Tibial nerve (tissue), 4 donors: ENCODE measurements at places on chromosomes 12 and 14.

DNA sequence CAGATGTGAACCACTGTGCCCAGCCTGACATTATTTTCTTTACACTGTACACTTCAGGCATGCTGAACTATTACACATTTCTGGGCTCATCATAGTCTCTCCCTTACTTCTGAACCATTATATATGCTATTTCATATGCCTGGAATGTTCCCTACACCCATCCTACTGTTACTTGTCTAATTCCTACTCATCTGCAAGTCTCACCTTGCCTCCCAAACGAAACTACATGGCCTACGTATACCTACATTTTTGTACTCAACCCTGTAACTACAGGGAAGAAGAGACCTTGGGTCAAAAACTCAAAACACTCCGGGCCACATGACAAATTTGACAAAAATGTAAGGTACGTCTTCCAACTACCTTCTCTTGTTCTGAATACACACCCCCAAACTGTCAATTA lies 9.5 kb upstream of the EEA1 start:
- no peak for DNase-seq

GRCh38 chr14:102525219-102525928 lies 15.8 kb upstream of the ANKRD9 start:
- DNase-seq: no peak

DNA sequence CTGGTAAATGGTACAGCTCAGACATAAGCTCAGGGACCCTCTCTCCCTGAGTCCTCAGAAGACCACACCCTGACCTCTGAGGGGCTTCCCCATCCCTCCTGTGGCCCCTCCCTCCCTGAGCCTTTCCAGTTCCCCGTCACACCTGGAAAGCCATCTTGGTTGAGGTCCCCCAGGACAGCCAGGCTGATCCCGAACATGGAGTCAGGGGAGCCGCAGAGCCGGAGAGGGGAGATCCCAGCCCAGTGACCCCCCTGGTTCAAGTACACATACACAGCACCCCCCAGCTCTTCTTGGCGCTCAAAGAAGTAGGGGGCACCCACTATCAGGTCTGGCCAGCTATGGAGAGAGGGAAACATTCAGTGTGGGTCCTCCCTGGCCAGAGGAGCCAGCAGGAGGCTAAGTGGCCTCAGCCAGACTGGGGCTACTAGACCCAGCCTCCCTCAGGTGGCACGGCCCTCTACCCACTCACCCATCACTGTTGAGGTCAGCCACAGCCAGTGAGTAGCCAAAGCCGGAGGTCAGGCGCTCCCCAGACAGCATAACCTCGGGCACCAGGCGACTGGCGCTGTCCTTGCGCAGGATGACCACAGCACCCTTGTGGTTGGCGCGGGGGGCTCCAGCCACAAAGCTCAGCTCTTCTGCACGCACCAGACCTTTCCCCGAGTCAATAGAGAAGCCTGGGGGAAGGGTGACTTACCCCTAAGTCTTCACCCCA lies 9.3 kb downstream of the ITGA7 start:
- DNase-seq: no peak

- DNase-seq: no peak
These were observed 277.0 kb upstream of the GARIN6 start for GRCh38 chr12:99370421-99371138.

DNA sequence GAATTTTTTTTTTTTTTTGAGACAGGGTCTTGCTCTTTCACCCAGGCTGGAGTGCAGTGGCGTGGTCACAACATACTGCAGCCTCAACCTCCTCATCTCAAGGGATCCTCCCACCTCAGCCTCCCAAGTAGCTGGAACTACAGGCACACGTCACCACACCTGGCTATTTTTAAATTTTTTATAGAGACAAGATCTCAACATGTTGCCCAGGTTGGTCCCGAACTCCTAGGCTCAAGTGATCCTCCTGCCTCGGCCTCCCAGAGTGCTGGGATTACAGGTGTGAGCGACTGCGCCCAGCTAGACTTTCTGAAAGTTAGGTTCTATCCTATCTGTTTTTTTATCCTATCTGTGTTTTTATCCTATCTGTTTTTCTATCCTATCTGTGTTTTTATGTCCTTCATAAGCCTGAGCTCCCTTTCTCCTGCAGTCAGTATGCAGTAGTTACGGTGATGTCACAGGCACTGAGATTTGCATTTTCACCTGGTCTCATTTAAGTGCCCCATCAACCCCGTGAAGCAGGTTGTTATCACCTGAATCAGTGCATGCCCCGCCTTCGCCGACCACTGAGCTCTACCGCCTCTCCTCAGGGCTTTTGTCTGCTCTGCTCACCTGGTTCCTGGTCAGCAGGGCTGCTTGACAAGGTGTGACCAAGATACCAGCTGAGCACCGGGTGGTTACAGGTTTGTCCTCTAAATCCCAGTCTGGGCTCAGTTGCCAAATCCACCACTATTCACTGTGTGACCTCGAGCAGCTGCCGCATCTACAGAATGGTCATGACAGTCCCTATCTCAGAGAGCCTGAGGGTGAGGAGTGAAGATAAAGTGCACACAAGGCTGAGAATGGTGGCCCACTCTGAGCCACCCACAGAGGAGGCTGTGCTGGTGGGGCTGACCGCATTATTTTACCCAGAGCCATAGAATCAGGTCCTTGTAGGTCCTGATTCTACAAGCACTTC lies 33.1 kb downstream of the SYNDIG1L start:
- DNase-seq: no peak

DNA sequence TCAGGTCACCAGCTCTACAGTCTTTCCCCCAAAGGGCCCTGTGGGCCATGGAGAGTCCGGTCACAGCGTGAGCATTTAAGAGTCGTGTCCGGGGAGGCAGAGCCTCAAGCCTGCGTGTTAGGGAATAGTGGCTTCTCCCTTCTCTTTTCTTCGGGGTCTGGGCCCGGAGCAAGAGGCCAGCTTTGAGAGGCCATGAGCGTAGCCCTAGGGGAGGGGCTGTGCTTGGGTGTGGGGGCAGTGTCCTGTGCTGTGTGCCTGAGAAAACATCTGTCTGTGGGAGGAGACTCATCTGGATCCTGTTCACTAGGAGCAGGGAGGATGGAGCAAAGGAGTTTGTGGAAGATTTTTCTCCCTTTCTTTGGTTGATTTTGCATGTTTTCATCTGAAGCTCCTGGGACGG lies 5.3 kb downstream of the LRP1-AS start:
- DNase-seq: no peak

DNA sequence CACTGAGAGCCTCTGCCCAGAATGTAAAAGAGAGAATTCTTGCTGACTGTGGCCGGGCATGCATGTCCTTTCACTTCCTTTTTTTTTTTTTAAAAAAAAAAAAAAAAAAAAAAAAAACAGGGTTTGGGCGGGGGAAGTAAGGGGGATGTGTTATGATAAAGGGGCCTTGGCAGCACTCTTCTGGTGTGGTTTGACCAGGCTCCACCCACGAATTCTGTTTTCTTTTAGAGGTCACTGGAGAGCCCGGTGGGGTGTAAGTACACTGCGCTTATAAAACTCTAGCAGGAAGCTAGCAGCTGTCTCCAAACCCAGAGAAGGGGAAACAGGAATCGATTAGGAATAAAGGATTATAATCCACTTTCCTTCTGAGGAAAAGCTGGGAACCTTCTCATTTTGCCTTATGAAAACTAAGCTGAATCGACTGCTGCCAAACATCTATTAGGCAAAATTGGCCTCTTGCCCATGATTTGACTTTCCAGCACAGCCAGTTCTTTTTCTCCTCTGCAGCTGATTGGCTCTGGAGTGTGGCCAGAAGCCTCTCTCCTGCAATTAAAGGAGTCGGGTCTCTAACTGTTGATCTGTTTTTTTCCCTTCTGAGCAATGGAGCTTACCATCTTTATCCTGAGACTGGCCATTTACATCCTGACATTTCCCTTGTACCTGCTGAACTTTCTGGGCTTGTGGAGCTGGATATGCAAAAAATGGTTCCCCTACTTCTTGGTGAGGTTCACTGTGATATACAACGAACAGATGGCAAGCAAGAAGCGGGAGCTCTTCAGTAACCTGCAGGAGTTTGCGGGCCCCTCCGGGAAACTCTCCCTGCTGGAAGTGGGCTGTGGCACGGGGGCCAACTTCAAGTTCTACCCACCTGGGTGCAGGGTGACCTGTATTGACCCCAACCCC lies 27.7 kb upstream of the HIGD1C start:
- peak; percentile 94 for DNase-seq

- DNase-seq: no peak
These were observed 13.4 kb upstream of the PPP1R1A start for GRCh38 chr12:54601841-54602240.

DNA sequence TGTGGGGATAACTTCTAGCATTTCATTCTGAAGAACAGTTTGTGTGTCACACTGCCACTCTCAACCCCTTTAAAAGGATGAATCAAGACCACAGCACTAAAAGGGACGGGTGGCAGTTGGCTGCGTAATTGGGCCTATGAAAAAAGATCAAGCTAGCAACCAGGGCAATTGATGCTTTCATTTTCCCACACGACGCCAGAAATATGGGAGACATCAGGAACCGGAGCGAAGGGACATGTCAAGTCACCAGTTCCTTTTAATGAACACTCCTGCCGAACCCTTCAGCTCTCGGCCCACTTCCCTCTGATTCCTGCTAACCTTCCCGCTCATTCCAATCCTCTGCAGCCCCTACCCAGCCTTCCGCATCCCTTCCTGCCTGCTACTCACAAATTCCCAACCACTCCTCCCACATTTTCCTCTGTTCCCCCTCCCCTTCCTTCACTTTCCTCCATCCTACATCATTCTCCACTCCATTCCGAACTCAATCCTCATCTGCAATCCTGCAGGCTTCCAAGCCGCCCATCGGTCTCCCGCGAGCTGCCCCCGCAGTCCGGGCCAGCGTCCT lies 753 bp downstream of the CSRNP2 start:
- peak; percentile 25 for DNase-seq

- DNase-seq: no peak
These were observed 28.9 kb downstream of the SLC15A4 start for GRCh38 chr12:128794661-128795529.

DNA sequence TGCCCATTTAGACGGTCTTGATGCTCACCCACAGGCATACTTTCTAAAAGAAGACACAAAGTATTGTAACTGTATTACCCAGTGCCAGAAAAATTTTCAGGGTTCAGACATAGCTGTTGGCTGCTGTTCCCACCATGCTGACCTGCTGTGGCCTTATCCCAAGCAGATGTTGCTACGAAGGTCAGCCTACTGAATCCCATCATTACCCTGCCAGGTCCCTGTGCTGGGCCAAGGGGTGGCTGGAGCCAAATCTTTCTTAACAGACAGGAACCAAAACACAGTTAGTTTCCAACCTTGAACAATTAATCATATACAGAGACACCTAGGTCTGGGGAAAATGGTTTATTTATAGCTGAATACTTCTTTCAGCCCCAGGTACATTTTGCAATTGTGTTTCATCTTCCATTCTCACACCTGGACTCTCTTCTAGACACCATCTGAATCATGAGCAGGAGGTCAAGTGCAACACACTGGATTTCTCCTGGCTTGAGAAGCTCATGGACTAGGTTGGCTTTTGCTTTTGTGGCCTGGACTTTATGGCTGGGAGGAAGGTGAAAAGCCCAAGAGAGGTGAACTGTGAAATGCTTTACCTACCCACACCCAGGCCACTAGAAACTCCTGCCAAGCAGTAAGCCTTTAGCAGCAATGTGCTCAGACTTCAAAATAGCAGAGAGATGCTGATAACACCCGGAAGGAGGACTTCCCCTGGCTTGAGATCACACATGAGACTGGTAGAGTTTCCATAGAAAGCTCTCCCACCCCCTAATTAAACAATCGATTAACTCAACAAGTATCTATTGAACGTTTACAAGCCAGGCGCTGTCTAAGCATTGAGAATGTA lies 150.1 kb downstream of the SUDS3 start:
- DNase-seq: no peak

GRCh38 chr14:66503532-66503931 lies 4.4 kb upstream of the GPHN start:
- no peak for DNase-seq

DNA sequence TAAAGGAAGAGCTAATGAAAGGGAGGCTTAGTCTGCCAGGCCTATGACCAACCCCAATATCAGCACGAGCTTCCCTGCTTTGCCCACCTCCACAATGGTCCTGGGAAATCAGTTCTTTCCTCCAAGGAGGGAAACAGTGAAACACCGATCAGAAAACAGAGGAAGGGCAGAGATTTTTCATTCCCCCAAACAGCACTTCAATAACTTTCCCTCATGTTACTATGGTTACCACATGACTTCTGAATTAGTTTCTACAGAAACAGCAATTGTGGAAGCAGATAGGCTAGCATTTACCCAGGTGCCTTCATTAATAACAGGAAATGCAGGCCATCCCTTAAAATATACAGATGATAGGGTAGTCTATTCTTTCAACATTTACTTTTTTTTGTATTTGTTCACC lies 35.9 kb downstream of the TRIM9 start:
- no peak for DNase-seq

DNA sequence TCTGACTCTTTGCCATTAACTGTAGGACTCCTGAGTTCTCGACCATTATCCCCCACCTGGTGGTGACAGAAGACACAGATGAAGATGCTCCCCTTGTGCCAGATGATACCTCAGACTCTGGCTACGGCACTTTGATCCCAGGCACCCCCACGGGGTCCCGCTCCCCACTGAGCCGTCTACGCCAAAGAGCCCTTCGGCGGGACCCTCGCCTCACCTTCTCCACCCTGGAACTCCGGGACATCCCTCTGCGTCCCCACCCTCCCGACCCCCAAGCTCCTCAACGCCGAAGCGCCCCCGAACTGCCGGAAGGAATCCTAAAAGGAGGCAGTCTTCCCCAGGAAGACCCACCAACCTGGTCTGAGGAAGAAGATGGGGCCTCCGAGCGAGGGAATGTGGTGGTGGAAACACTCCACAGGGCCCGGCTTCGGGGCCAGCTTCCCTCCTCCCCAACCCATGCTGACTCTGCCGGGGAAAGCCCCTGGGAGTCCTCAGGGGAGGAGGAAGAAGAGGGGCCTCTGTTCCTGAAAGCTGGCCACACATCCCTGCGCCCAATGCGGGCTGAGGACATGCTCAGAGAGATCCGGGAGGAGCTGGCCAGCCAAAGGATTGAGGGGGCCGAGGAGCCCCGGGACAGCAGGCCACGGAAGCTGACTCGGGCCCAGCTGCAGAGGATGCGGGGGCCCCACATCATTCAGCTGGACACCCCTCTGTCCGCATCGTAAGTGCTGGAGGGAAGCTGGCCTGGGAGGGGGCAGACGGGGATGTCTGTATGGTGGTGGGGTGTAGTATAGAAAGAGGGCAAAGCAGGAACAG lies 14.4 kb downstream of the TNFRSF1A start:
- DNase-seq: no peak
